ENCODE measurements at places on chromosomes 12 and 14. TPM values are rescaled to one million over a fixed set of nuclear protein-coding genes. Genes with fewer than 3 reads are reported as not detected.

DNA sequence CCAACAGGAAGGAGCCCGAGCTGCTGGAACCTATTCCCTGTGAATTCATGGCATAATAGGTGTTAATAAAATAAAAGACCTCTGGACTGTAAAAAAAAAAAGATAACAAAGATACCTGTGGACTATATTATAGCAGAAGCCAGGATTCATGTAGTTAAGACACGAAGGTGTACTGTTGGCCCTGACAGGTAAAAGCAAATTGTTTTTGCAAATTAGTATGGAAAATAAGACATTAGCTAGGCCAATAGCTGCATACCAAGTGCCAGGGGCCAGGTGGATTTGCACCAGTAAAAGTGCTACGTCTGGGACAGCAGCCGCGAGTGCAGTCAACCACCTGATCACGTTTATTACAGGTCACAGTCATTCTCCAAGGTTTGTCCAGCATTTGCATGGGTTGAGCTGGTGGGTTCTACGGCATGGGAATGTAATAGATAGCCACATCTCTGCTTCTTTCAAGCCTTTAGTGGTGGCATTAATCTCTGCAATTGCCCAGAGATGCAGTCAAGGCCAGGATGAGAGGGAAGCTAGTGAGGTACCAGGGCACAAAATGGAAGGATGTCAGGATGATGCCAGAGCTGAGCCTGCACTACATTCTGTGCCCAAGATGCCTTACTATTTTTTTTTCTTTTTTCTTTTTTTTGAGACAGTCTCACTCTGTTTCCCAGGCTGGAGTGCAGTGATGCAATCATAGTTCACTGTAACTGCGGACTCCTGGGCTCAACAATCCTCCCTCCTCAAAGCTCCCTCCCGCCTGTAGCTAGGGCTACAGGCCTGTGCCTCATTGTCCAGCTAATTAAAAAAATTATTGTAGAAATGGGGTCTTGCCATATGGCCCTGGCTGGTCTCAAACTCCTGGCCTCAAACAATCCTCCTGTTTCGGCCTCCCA, 26.3 kb downstream of the TNFAIP2 start:
- DNase-seq: no peak

- DNase-seq: no peak
Measured at GRCh38 chr14:99779751-99780150, 13.5 kb upstream of the EML1 start.

- DNase-seq: no peak
Measured at GRCh38 chr12:25412735-25413134, 140.3 kb downstream of the LMNTD1 start.

- no peak for DNase-seq
Measured at GRCh38 chr12:22518060-22518719, 26.2 kb downstream of the C2CD5 start.

RERG gene
- polyA plus RNA-seq: 6.7 TPM

ZC2HC1C gene
- 1.3 TPM for polyA plus RNA-seq

DNA sequence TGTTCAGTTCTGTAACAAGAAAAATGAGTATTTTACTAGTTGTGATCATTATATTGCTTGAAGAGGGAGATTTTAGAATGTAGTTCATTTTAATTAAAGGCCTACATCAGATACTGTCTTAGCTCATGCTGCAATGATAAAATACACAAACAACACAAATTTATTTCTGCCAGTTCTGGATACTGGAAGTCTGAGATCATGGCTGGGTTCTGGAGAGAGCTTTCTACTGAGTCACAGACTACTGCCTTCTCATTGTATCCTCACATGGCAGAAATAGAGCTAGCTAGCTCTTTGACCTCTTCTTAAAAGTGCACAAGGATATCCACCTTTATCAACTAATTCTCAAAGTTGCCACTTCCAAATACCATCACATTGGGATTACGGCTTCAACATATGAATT, 53.8 kb downstream of the MIS18BP1 start:
- no peak for DNase-seq

- peak; percentile 63 for DNase-seq
Measured at GRCh38 chr14:58815794-58816193, 178.0 kb downstream of the DACT1 start.

- DNase-seq: peak; percentile 77
Measured at GRCh38 chr14:60647837-60648248, 1.4 kb downstream of the SIX1 start.

DNA sequence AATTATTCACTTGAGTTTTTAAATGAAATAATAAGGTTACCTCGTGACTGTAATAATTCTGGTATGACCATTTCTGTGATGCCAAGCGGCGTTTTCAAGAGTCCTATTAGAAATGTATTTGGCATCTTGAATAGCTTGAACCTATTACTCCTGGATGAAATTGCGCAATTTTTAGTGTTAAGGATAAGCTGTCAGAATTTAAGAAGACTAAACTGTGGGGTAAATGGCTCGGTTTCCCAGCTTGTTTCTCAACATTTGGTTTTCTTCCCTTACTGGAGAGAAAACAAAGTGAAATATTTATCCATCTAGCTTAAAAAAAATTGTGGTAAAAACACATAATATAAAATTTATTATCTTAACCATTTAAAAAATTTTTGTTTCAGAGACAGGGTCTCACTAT, 26.8 kb downstream of the PCNX1 start:
- no peak for DNase-seq

Measured in muscle of back (tissue), 13 donors.